Uterus (tissue), 4 donors: ENCODE measurements at places on chromosomes 4 and X. TPM values are rescaled to one million over a fixed set of nuclear protein-coding genes. Genes with fewer than 3 reads are reported as not detected.

The BRS3 gene
- total RNA-seq = 1.0 TPM

The DDIT4L gene
- total RNA-seq = 1.4 TPM

The GLUD2 gene
- total RNA-seq = 0.77 TPM

The GATA1 gene
- not detected for total RNA-seq

The L1CAM gene
- total RNA-seq = 2.8 TPM

The ENPP6 gene
- 0.97 TPM for total RNA-seq

The GAGE12J gene
- total RNA-seq = not detected

The TMEM31 gene
- total RNA-seq = not detected

The THOC2 gene
- total RNA-seq = 100 TPM

The BTC gene
- total RNA-seq = 2.6 TPM

DNA sequence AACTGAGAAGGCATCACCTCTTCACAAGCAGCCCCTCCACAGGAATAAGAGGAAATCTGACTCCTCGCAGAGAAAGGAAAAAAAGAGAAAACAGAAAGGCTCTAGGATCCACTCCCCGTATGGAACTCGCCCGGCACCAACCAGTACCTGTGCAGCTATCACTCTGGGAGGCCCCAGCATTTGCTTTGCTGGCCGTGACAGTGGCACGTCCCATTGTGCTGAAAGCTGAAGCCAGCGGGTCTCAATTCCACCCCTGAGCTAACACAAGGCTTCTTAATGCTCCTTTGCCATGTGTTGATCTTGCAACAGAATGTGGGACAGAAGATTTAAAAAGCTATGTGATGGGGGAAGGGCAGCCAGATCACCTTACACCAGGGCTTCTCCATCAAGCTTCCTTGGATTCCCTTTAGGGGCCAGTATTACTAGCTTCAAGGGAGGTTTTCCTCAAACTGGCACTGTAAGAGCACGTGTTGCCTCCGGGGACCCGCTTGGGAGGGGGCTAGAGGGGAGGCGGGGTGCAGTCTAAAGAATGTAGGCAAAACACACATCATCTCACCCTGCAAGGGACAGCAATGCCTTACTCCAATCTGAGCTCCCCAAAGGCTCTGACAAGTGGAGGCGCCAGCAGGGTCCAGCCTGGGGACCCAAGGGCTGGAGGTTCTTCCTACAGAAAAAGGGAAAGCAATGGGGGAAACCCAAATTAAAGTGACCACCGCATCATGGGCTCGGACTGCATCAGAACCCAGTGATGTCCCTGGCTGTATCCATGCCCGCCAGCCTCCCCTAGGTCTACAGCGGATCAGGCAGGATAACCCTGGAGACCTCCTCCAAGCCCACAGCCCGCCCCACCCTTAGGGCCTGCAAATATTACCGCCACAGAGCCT lies 1.2 kb downstream of the USP46 start:
- H3K4me1 ChIP-seq = no peaks in the 10 kb centered on the region
- no peaks in the 10 kb centered on the region for H3K27me3 ChIP-seq
- peak overlapping the region; percentile 96 for H3K27ac ChIP-seq
- no peak for DNase-seq
- no peaks in the 10 kb centered on the region for H3K36me3 ChIP-seq
- H3K4me3 ChIP-seq = peak overlapping the region; percentile 89

DNA sequence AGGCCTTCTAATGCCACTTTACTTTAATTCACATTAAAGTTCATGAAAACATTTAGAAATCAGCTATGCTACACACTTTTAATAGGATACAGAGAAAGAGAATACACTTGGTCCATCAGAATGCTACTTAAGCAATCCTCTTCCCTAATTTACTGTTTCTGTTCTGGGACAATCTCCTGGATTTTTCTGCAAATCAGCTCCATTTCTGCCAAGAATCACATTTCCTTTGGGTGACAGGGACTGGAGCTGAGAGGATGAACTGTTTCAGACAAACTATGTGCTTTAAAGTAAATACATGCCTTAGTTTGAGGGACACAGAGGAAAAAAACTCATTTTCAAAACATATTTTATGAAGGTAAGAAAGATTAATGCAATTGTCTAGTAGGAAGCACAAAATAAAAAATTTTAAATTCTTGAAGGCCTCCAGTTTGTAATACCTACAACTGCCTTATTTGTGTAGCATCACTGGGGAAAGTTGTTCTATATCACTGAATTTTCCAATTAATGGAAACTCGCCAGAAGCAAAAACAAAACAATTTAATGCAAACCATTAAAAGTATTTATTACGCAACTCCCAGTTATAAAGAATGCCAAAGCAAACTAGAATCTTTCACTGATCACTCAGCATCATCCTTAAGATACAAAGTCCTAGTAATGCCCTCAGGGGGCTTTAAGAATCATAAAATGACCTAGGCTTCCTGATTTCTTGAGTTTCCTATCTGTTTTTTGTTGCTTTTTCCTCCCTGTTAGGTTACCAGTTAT lies 36.3 kb downstream of the BCLAF3 start:
- DNase-seq = no peak
- H3K4me1 ChIP-seq = no peaks in the 10 kb centered on the region
- no peak overlapping the region for H3K4me3 ChIP-seq

DNA sequence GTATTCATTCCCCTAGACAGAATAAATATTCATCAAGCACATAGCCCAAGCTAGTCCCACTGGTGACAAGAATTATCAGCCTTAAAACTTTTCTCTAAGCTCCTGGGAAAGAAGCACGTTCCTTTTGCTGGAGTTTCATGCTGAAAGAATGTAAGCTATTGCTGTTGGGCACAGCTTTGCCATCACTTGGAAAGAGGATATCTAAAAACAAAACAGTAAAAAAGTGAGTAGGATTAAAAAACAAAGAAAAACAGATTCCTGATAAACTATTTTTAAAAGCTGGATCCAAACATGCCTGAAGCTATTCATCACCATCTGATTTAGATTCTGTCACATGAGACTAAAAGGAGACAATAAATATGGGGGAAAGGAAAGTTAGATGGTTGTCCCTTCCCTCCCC lies 176.8 kb downstream of the SCFD2 start:
- no peak overlapping the region for H3K27ac ChIP-seq
- H3K4me3 ChIP-seq = no peak overlapping the region
- DNase-seq = no peak
- H3K36me3 ChIP-seq = no peaks in the 10 kb centered on the region
- no peaks in the 10 kb centered on the region for H3K4me1 ChIP-seq

DNA sequence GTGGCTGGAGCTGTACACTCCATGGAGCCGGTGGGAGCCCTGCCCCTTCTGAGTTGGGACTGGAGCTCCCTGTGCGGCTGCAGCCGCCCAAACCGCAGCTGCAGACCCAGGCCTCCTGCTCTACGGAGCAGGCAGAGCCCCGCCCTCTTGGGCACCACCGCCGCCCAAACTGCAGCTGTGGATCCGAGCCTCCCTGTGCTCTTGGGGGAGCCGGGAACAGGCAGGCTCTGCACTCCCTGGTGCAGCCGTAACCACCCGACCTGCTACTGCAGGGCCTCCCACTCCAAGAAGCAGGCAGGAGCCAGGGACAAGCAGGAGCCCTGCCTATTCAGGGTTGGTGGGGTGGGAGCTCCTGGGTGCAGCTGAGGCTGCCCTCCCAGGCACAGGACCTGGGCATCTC lies 237.5 kb upstream of the ATP6AP2 start:
- H3K27ac ChIP-seq = no peak overlapping the region
- DNase-seq = no peak
- H3K36me3 ChIP-seq = no peaks in the 10 kb centered on the region
- H3K4me1 ChIP-seq = no peaks in the 10 kb centered on the region

DNA sequence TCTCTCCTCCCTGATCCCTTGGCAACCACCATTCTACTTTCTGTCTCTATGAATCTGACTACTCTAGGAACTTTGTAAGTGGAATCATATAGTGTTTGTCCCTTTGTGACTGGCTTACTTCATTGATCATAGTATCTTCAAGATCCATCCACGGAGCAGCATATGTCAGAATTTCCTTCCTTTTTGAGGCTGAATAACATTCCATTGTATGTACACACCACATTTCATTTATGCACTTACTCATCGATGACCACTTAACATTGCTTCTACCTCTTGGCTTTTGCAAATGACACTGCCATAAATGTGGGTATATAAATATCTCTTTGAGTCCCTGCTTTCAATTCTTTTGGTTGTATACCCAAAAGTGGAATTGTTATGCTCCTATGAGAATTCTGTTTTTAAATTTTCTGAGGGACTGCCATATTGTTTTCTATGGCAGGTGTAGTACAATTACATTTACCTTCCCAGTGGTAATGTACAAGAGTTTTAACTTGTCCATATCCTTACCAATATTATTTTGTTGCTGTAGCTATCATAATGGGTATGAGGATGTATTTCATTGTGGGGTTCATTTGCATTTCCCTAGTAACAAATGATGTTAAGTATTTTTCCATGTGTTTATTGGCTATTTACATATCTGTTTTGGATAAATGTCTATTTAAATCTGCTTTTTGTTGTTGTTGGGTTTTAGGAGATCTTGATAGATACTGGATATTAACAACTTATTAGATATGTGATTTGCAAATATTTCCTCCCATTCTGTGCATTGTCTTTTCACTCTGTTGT lies 466.1 kb downstream of the C4orf33 start:
- no peaks in the 10 kb centered on the region for H3K36me3 ChIP-seq
- DNase-seq = no peak
- H3K4me3 ChIP-seq = no peak overlapping the region
- H3K4me1 ChIP-seq = no peaks in the 10 kb centered on the region
- no peak overlapping the region for H3K27ac ChIP-seq

- no peaks in the 10 kb centered on the region for H3K36me3 ChIP-seq
- no peaks in the 10 kb centered on the region for H3K27me3 ChIP-seq
- H3K27ac ChIP-seq = no peak overlapping the region
- DNase-seq = no peak
- no peaks in the 10 kb centered on the region for H3K4me1 ChIP-seq
- no peak overlapping the region for H3K4me3 ChIP-seq
Measured at GRCh38 chrX:84335121-84335520, 147.1 kb upstream of the RPS6KA6 start.

DNA sequence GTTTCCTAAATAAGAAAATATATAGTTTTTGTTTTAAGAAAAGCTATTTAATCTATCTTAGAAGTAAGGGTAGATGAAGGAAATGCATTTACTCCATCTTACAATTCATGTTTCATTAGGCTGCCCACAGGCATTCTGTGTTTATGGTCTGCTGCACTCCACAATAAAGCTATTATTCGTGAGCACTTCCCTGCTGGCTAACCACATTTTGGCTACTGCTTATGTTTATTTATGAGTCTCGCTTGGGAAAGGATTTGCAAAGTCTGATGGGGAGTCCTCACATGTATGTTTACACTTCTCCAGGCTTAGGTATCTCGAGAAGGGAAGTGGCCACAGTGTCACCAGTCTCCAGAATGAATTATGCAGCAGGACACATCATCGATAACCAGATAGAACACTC lies 260.8 kb upstream of the VCX start:
- H3K4me1 ChIP-seq = no peaks in the 10 kb centered on the region
- no peaks in the 10 kb centered on the region for H3K27me3 ChIP-seq
- no peaks in the 10 kb centered on the region for H3K36me3 ChIP-seq

GRCh38 chr4:44760142-44760898 lies 34.0 kb upstream of the GNPDA2 start:
- H3K27ac ChIP-seq = no peak overlapping the region
- no peak overlapping the region for H3K4me3 ChIP-seq
- no peaks in the 10 kb centered on the region for H3K4me1 ChIP-seq
- no peaks in the 10 kb centered on the region for H3K27me3 ChIP-seq
- H3K36me3 ChIP-seq = no peaks in the 10 kb centered on the region

DNA sequence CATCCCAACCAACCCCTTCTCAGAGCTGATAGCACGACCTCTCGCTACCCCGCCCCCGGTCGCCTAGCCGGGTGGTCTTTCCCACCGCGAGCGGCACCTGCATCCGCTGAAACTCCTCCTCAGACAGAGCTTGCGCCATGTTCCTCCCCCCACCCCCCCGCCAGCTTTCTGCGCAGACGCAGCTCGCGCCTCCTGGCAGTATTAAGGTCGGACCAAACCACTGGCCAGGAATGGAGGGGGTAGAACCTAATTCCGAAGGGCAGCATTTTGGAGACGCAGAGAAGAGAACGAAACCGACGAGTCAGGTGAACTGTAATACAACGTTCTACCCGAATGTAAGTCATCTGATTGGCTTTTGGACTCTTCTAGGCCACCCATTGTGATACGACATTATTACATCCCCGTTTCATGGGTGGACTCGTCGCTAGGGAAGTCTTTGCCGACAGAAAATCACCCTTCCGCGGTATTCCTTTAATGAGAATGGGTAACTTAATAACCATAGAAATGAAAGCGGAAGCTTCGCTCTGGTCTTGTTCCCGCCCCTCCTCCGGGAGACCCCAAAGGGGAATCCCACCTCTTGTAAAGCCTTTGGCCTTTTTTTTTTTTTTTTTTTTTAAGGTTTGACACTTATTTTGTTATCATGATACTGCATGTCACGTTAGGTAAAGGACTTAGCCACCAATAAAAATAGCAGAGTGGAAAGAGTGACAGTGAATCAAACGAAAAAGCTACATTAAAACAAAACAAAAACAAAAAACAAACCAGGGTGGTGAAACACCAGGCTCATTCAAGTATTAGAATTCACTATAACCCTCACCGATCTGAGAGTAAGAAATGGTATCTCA lies at the start of gene GRIPAP1:
Gene GRIPAP1, minus strand, starts transcription at position 174 of the 845 bp plus-strand sequence. Its CDS starts 35 bp downstream, at position 139.
- DNase-seq = peak; percentile 75
- peak within 1 kb of the TSS; percentile 50 for H3K4me3 ChIP-seq
- no peaks in the 10 kb centered on the region for H3K4me1 ChIP-seq

DNA sequence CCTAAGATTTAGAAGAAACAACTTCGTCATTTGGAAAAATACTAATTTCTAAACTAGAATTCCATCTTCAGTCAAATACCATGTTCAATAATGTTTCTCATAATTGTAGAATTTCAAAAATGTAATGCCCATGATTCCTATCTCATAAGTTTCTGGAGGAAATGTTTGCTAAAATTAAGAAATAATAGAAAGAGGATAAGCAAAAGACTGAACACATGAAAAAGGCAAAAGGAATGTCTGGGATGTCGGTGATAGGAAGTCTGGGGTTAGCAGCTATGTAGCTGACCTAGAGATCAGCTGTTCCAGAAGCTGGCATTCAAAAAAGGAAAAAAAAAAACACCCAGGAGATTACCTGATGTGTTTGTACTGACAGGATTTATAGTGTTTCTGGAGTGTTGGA lies 18.9 kb upstream of the PCDH10 start:
- no peaks in the 10 kb centered on the region for H3K36me3 ChIP-seq
- H3K27ac ChIP-seq = no peak overlapping the region
- DNase-seq = no peak
- no peaks in the 10 kb centered on the region for H3K4me1 ChIP-seq
- no peak overlapping the region for H3K4me3 ChIP-seq
- H3K27me3 ChIP-seq = no peaks in the 10 kb centered on the region

DNA sequence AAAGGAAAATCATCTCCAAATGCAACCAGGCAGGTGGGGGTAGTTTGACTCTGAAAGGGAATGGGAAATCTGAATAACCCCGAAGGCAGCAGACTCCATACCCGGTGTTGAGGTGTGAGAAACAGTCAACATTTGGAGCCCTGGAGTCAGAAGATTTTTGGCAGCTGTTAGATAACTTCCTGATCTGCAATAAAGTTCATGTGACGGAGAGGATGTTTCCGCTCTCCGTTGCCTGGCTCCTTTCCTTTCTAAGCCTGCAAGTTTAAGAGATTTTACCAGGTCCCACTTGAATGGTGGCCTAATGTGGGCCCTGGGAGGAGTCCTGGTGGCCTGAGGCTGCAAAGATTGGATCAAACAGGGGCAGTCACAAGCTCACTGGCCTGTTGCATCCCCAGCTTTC lies 27.7 kb downstream of the HAND2 start:
- DNase-seq = no peak
- no peaks in the 10 kb centered on the region for H3K36me3 ChIP-seq
- H3K27me3 ChIP-seq = no peaks in the 10 kb centered on the region
- no peaks in the 10 kb centered on the region for H3K4me1 ChIP-seq
- H3K4me3 ChIP-seq = no peak overlapping the region
- H3K27ac ChIP-seq = no peak overlapping the region

GRCh38 chr4:9996319-9997110 lies 24.8 kb downstream of the SLC2A9 start:
- no peak overlapping the region for H3K27ac ChIP-seq
- no peaks in the 10 kb centered on the region for H3K36me3 ChIP-seq
- H3K27me3 ChIP-seq = no peaks in the 10 kb centered on the region
